Activated naive CD4-positive, alpha-beta T cell (primary cell): ENCODE measurements at places on chromosomes 2 and 18.

- no peak for DNase-seq
These were observed 186.6 kb downstream of the NEDD4L start for GRCh38 chr18:58230438-58231179.

- DNase-seq = no peak
These were observed 151.7 kb upstream of the L3MBTL4 start for GRCh38 chr18:6566338-6566911.

GRCh38 chr2:208906330-208906729 lies 499.7 kb downstream of the PTH2R start:
- no peak for DNase-seq

DNA sequence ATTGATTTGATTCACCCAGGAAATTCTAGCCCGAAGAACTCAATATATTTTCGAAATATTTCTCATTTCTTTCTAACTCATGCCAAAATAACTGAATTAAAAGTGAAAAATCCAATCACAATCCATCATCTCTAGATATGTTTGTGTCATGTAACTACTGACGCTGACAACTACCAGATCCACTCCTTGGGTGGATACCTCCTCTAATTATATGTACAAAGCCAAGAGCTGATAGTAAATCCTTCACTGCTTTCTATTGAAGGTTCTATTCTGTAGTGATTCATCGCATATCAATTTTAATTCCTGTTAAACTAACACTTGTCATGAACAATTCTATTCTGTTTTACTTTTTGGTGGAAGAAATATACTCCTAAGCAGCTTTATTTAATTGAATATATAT lies 1056.6 kb upstream of the NXPH2 start:
- no peak for DNase-seq

- no peak for DNase-seq
These were observed 159.8 kb upstream of the STK17B start for GRCh38 chr2:196331143-196331542.
